Motor neuron (in vitro differentiated cells): ENCODE measurements at places on chromosomes 16 and 17. TPM values are rescaled to one million over a fixed set of nuclear protein-coding genes. Genes with fewer than 3 reads are reported as not detected.

PRCD gene
- total RNA-seq = 7.6 and 7.9 TPM in 2 replicates

SPNS1 gene
- 24.2 and 26.5 TPM in 2 replicates for total RNA-seq

RNF227 gene
- total RNA-seq = 4.7 and 4.8 TPM in 2 replicates

RTN4RL1 gene
- total RNA-seq = 0.94 and 1.3 TPM in 2 replicates

SLC52A1 gene
- total RNA-seq = 0.45 and 0.63 TPM in 2 replicates

FADS6 gene
- 1.4 TPM in 1 of 2 replicates, not detected in the other for total RNA-seq

IGF2BP1 gene
- 11.4 and 12.0 TPM in 2 replicates for total RNA-seq

NUPR1 gene
- 0.05 and 0.16 TPM in 2 replicates for total RNA-seq

DOC2A gene
- 1.9 and 2.5 TPM in 2 replicates for total RNA-seq

EVPLL gene
- not detected in 2 replicates for total RNA-seq

ST6GALNAC2 gene
- 1.1 TPM in 1 of 2 replicates, not detected in the other for total RNA-seq

MT1M gene
- total RNA-seq = not detected in 2 replicates

PYCARD gene
- total RNA-seq = 0.36 and 0.96 TPM in 2 replicates

SUPT4H1 gene
- total RNA-seq = 58.5 and 58.8 TPM in 2 replicates

MYOCD gene
- total RNA-seq = 0.47 and 1.3 TPM in 2 replicates

OR2C1 gene
- 0.21 and 0.32 TPM in 2 replicates for total RNA-seq

OTOA gene
- 0.14 and 0.22 TPM in 2 replicates for total RNA-seq

LRRC46 gene
- 1.6 and 2.1 TPM in 2 replicates for total RNA-seq
